GM03348 (cell line): ENCODE measurements at places on chromosomes 13 and 19.

DNA sequence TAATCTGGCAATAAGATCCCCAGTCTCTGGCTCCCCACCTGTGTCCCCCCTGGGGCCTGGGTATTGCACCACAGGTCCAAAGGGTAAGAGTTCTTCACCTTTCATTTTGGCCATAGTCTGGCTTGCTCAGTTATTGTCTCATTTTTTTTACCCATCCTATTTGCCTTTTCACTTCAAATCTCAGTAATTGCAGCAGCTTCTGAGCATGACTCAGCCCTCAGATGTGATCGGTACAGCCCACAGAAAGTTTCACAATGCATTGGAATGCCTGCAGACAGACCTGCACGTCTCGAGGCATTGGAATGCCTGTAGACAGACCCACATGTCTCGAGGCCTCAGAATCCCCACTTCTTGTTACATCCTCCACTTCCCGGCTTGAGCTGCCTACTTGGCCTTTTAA, 173.6 kb downstream of the NUFIP1 start:
- DNase-seq = peak; percentile 94

GRCh38 chr19:355134-355533, 10.5 kb upstream of the MIER2 start:
- DNase-seq = no peak

DNA sequence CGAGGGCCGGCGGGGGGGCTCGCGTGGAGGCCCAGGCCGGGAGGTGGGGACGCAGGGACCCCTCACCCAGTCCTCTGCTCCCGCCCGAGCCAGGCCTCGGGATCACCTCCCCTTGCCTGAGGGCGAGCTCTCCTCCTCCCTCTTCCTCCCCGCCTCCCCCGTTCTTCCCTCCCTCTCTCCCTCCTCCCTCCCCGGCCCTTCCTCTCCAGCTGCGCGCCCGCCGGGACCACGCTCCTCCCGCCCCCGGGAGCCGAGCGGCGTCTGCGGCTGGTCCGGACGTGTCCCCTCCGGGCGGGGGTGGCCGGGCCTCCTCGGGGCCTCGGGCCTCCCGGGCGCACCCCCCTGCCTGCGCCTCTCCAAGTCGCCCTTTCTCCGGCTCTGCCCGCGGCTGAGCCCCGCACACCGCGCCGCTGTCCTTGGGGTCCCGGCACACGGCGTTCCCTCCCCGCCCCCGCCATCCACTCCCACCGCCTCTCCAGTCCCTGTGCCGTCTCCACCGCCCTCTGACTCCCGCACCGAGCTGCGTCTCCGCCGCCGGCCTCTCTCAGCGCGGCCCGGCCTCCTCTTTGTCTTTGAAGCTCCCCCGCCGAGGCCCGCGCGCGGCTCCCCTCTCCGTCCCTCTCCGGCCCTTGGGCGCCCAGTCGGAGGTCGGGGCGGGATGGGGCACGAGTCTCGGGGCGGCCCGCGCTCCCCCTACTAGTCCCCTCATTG, 5.7 kb downstream of the SOX1 start:
- no peak for DNase-seq

DNA sequence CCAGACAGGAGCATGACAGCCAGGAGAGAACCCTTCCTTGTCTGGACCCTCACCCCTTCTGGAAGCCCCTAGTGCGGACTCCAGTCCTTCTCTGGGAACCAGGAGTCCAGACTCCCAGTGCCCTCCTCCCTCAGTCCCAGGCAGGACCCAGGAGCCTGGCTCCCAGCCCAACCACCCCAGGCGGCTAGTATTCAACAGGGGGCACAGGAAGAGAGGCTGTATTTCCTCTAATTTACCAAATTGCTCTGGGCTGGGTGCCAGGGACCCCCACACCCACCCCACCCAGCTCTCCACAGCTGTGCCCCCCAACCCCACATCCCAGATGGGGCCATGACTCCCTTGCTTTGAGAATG, 3.3 kb downstream of the GRIN2D start:
- DNase-seq = no peak

GRCh38 chr13:57704031-57704430, 72.5 kb downstream of the PCDH17 start:
- DNase-seq = no peak

DNA sequence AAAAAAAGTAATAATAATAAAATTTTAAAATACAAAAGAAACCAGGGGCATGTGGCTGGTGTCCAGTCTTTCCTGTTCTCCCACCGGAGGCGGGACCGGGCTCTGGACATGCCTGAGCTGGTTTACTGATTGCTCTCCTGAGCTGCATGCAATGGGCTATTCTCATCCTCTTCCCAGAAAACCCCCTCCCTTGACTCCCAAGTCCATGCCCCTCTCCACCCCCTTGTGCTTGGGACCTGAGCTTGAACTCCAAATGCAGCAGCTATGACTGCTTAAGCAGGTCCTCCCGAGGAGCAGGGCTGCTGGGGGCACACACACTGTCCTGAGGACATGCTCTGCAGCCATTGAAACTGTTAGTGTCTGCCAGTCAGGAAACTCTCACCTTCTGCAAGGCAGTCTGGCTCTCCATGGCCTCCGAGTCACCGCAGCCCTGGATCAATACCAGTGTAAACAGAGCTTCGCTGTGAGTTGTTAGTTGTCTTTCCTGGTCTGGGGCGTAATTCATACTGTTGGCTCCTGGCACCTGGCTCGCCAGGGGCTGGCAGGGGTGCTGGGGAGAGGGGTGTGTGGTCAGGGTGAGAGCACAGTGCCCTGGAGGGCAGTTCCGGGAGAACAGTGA, 41.6 kb upstream of the CHST8 start:
- DNase-seq = no peak

DNA sequence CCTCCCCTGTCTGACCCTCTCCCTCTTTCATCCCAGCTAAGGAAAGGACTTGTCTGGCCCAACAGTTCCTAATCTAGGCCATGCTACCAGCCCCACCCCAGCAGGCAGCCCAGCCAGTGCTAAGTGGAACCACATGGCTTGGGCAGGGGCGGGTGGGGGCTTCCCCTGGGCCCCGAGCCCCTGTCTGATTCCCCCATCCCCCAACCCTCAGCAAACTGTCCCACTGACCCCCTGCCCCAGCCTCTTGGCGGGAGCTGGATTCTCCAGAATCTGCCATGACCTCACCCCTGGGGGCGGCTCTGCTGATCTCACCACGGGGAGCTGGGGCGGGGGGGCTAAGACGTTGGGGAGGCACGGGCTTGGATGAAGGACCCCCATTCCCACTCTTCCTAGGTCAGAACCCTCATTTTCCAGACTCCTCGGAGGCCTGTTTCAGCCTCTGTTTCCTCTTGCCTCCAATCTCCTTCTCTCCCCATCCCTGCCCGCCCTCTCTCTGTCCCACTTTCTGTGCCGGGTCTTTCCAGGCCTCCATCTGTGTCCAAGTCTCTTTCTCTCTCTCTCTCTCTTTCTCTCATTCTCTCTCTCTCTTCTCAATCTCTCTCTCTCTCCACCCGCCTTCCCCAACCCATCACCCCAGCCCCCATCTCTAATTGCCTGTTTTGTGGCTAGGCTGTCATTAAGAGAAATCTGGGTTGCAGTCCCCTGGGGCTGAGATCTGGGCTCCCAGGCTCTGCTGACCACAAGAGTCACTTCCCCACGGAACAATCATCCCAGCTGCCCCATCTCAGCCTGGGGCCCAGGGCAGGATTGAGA, 2.7 kb downstream of the COL5A3 start:
- peak; percentile 51 for DNase-seq

GRCh38 chr13:112455476-112456059, 79.4 kb downstream of the SPACA7 start:
- DNase-seq = no peak

DNA sequence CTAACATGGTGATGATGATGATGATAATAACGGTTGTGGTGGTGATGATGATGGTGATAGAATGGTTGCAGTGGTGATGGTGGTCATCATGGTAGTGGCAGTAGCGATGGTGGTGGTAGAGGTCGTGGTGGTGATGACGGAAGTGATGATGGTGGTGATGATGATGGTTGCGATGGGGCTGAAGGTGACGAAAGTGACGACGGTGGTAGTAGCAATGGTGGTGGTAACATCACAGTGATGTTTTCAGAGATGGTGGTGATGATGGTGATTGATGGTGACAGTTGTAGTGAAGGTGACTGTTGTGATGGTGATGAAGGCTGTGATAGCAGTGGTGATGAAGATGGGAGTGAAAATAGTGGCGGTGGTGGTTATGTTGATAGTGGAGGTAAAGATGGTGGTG, 3.6 kb upstream of the ADGRE3 start:
- no peak for DNase-seq

GRCh38 chr19:40533508-40533907, 43.2 kb upstream of the SHKBP1 start:
- no peak for DNase-seq

- no peak for DNase-seq
These were observed 21.2 kb upstream of the C13orf46 start for GRCh38 chr13:113995051-113995601.

DNA sequence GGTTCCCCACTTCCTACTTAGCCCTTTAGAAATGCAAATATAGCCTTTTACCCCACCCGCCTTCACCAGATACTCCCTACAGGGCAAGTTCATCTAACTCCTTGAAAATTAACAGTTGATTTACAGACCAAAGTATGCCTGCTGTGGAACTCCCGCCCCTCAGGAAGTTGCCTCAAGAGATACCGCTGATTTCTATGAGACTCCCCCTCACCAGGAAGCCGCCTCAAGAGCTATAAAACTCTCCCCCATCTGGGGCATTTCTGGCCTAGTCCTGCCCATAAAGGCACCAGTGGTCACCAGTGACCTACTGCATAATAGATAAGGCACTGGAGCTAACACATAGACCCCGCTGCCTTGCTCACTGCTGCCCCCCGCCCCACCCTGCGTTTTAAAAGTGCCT, 201.7 kb upstream of the UBL3 start:
- no peak for DNase-seq

DNA sequence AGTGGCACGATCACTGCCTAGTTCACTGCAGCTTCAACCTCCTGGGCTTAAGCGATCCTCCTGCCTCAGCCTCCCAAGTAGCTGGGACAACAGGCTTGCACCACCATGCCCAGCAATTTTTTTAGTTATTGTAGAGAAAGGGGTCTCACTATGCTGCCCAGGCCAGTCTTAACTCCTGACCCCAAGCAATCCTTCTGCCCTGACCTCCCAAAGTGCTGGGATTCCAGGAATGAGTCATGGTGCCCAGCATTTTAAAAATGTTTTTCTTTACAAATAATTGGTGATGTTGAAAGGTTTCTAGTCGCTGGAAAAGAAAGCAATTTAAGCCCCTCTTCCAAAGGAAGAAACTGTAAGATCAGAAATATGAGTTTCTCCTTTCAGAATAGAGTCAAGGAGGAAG, 19.4 kb downstream of the DYRK1B start:
- DNase-seq = no peak

GRCh38 chr19:32750441-32751055, 31.0 kb downstream of the TDRD12 start:
- no peak for DNase-seq

DNA sequence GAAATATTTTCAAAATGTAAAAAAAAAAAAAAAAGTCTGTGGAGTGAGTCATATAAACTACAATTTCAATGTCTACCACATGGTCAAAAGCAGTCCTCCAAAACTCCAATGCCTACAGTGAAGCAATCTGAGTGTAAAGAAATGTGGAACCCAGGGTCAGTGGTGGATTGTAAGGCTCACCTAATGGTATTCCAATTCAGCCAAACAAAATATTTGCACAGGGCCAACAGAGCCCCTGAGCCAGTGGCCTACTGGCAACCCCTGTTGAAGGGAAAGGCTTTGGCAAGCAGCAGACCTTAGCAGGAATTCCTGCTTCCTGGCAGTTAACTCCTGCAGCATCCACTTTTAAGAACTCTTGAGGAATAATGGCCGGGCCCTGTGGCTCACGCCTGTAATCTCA, 3.4 kb downstream of the DNMT1 start:
- DNase-seq = peak; percentile 76

DNA sequence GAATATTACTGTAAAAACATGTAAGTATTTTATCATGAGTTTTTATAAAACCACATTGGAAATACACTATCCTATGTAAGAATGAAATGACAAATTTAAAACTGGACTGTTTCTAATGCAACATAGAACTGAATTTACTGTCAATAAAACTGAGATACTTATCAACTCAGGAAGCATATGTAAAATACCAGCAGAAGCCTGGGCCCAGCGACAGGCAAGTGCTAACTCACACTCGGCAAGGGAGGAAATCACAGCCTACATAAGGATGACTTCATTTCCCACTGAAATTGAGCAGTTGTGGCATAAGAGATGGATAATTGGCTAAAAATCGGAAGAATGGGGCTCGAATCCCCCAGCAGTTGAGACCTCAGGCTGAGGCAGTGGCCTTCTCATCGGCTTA, 12.1 kb downstream of the PROZ start:
- no peak for DNase-seq
